Aorta (tissue), 5 donors: ENCODE measurements at places on chromosomes 6 and 20. TPM values are rescaled to one million over a fixed set of nuclear protein-coding genes. Genes with fewer than 3 reads are reported as not detected.

The FOXQ1 gene
- total RNA-seq = not detected

The C6orf163 gene
- 4.2 TPM for total RNA-seq

- peaks cover 7% of the 10 kb centered on the region for H3K4me1 ChIP-seq
- H3K27me3 ChIP-seq = no peaks in the 10 kb centered on the region
- H3K4me3 ChIP-seq = no peak overlapping the region
- DNase-seq = no peak
- no peaks in the 10 kb centered on the region for H3K36me3 ChIP-seq
Observed at GRCh38 chr6:69792292-69792691, 4.5 kb downstream of the LMBRD1 start.

DNA sequence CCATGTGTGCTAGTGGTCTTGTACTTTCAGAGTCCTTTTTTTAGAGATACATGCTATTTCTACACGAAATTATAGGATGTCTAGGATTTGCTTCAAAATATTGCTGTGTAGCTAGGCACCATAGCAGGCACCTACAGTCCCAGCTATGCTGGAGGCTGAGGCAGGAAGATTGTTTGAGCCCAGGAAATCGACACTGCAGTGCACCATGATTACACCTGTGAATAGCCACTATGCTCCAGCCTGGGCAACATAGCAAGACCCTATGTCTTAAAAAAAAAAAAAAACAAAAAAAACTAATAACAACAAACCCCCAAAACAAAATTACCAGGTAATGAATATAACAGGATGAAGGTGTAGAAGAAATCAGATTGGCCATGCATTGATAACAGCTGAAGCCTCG, 121.7 kb downstream of the NFATC2 start:
- H3K27me3 ChIP-seq = no peaks in the 10 kb centered on the region
- H3K4me1 ChIP-seq = no peaks in the 10 kb centered on the region
- DNase-seq = no peak
- H3K36me3 ChIP-seq = no peaks in the 10 kb centered on the region

DNA sequence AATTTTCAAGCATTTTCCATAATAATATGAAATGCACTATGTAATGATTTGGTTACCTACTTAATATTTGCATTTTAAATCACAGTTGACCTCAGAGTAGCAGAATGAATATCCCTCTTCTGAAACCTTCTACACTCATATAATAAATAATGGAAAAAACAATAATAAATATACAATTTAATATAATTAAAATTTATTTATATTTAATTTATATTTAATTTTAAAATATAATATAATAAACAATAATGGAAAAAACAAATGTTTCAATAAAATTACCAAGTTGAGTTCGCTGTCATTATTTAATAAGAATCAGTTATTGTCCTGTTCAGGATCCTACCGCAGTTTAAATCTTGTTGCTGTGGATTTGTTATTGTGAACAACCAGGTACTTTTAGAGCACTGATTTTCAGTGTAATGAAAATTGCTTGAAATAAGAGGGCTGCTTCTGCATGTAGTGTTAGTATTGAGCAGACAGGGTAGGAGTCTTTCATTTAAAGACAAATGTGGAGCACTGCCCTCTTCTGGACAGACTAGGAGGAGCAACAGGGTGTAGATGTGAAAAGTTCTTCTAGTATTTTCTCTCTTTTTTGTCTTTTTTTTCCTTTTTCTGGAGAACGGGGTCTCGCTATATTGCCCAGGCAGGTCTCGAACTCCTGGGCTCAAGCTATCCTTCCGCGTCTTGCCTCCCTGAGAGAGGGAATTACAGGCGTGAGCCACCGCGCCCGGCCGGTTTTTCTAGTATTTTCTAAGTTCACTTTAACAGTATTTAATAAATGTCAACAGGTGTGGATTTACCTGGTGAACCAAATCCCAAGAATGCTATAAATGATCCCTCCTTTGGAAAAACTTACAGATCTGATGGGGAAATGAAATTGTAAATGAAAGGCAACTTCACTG, 13.6 kb downstream of the TRAPPC3L start:
- H3K27me3 ChIP-seq = no peaks in the 10 kb centered on the region
- H3K27ac ChIP-seq = no peak overlapping the region
- no peak overlapping the region for H3K4me3 ChIP-seq
- peak; percentile 55 for DNase-seq
- no peaks in the 10 kb centered on the region for H3K4me1 ChIP-seq

DNA sequence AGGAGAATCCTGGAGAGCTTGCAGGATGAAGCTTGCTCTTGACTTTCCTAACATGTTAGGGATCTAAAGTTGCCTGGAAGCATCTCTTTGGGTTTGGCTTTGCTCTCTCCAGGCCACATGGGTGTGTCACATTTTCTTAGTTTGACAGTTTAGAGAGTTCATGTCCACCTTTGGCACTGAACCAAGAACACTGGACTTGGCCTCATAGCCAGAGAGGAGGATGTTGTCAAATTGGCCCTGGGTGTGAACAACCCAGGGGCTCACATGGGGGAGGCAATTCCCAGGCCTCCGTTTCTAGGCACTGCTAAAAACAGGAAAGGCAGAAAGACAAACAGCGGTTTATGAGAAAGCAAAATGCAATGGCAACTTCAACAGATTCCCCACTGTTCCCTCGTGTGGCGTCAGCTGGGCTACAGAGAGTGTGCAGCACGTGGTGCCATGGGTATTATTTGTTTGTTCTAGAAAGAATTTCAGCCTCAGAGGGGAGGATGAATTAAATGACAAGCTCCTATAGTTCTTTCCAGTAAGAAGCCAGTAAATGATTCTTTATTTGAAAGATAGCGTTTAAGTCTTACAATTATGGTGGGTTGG, 93.9 kb downstream of the CLIC5 start:
- no peaks in the 10 kb centered on the region for H3K27me3 ChIP-seq
- no peak overlapping the region for H3K4me3 ChIP-seq
- no peak overlapping the region for H3K27ac ChIP-seq

The PDCD2 gene
- total RNA-seq = 36.5 TPM

The OPN5 gene
- total RNA-seq = not detected
